ENCODE measurements at places on chromosomes 11 and 22.

GRCh38 chr11:119902656-119903231, 173.7 kb upstream of the NECTIN1 start:
- no peak for DNase-seq

- DNase-seq = no peak
Observed at GRCh38 chr11:100550912-100551632, 136.0 kb upstream of the ARHGAP42 start.

GRCh38 chr11:35313066-35313759, 106.1 kb downstream of the SLC1A2 start:
- no peak for DNase-seq

- no peak for DNase-seq
Observed at GRCh38 chr11:65184146-65184545, 2.4 kb downstream of the CAPN1 start.

DNA sequence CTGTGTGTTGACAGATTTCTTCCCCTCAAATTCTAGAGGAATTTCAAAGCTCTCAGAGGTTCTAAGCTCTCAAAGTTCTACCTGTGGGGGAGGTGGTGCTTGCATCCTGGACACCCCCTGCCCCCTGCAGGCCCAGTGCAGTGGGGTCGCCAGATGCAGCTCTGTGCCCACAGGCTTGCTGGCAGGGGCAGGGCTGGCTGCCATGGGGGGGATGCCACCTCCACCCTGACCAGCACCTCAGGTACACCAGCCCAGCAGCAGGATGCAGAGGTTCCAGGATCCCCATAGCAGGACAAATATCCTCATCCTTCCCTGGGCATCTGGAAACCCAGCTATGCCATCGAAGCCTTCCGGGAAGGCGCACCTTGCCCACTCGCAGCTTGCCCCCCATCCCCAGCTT, 91.1 kb downstream of the BRD1 start:
- DNase-seq = no peak

- DNase-seq = no peak
Observed at GRCh38 chr11:65489706-65490320, 9.0 kb upstream of the MALAT1 start.

DNA sequence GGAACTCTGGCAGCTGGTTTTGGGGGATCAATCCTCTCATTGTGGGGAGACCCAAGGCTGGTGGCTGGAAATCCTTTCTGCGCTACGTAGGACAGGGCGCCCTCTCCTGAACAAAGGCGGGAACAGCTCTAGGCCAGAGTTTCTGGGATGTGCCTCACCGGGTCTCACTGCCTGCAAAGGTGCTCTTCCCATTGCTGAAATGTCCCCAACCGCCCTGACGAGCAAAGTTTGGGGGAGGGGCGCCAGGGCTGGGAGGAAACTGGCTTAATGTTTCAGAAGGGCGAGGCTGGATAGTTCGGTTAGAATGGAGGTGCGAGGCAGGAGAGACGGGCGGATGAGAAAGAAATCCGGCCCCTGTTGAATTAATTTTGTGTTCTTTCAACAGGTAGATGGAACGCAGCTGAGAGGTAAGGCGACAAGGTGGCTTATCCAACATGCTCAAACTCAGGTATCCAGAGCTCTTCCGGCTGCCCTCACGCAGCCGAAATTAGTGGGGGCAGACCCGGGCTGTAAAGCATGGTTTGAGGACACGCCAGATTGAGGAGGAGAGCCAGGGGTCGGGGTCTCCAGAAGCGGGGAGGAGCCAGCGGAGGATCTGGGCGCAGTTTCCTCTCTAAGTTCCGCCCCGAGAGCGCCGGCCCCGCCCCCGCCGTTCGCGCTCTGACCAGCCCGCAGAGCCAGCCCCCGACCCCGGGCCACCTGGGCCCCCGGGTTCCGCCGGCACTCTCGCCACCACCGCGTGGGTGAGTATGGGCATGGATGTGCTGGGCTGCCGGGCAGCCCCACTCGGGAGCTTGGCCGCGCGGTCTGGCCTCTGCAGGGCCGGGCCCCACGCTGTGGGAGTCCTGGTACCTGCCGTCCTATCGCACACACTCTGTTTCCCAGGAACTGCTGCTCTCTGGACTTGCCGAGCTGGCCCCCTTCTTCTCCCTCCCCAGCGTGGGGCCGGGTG, at the start of gene PGAP2:
Gene PGAP2, plus strand, starts transcription at position 652 of the 952 bp plus-strand sequence. CDS start 2,700 bp downstream, outside the sequence.
- DNase-seq = no peak

DNA sequence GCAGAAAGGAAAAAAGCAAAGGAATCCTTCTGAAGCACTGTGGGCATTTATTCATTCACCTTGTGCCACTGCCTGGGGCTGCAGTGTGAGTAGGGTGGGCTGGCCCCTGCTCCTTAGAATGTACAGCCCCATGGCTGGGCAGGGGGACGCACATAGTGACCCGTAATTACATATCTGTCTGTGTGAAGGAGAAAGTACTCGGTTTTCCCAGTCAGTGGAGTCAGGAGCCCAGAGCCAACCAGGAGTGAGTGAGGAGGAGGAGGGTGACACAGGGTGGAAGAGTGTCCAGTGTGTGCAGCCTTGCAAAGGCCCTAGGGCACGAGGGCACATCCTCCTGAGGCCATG, 91.9 kb downstream of the CDKN1C start:
- DNase-seq = no peak

DNA sequence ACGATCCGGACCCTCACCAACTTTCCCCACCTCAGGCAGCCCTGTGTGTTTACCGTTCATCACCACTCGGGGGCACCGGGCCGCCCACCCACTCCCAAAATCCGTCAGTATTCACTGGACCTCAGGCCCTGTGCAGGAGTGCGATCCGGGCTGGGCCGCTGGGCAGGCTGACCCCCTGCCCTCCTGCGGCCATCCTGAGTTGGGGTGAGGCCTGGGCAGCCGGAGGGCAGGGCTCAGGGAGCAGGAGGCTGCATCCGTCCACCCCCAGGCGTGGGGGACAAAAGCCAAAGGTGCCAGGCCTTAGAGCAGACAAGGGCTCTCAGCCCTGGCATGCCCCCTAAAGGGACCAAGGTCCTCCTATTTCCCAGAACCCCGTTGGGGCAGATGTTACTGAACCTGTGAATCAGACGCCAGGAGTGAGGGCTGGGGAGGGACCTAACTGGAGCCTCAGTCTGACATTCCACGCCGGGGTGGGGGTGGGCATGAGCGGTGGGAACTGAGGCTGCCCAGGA, 16.8 kb upstream of the TMEM191C start:
- DNase-seq = no peak

- DNase-seq = no peak
Observed at GRCh38 chr11:12066799-12067508, 43.4 kb upstream of the MICAL2 start.

- peak; percentile 83 for DNase-seq
Observed at GRCh38 chr22:24433828-24434470, 6.5 kb downstream of the ADORA2A start.

GRCh38 chr22:25928038-25928437, 186.1 kb downstream of the MYO18B start:
- DNase-seq = no peak

All from hematopoietic multipotent progenitor cell (in vitro differentiated cells).